CD4-positive, alpha-beta T cell (primary cell): ENCODE measurements at places on chromosomes 3 and 15.

GRCh38 chr3:136914739-136915138, 43.0 kb upstream of the IL20RB start:
- no peak for DNase-seq

- DNase-seq: no peak
Observed at GRCh38 chr3:15171096-15171495, 35.0 kb upstream of the CAPN7 start.

- DNase-seq: no peak
Observed at GRCh38 chr15:55362641-55363040, 43.6 kb downstream of the PIGB start.

- DNase-seq: no peak
Observed at GRCh38 chr3:128297401-128298138, 144.3 kb downstream of the EEFSEC start.

- DNase-seq: no peak
Observed at GRCh38 chr15:67161412-67161811, 93.0 kb downstream of the AAGAB start.

GRCh38 chr3:41522612-41523011, 323.3 kb downstream of the CTNNB1 start:
- no peak for DNase-seq

- no peak for DNase-seq
Observed at GRCh38 chr15:90003736-90004135, 2.6 kb downstream of the ZNF710 start.

DNA sequence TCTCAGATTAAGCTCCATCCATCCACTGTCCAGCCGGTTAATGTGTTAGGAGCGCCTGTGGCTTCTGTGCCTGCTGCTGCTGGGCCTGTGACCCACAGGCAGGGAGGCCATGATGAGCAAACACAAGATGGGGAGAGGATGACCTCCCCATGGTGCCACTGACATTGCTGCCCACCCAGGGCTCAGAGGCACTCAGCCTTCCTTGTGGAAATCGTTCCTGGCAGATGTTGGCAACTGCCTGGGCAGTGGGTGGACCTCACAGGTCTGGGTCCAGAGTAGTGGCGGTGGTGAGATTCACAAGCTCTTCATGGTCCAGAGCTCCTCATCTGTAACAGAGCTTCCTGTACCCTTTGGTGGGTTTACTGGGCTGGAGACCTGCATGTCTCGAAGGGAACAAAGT, 38.6 kb downstream of the SCN5A start:
- DNase-seq: no peak

DNA sequence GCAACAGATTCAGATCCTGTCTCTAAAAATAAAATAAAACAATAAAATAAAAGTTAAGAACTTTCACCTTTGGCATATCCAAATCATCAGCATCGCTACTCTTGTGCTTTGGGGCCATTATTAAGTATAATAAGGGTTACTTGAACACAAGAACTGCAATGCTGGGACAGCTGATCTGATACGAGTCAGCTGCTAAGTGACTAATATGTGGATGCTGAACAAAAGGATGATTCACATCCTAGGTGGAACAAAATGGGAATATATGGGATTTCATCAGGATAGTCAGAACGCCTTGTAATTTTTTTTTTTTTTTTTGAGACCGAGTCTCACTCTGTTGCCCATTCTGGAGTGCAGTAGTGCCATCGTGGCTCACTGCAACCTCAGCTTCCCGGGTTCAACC, 29.7 kb downstream of the BUB1B start:
- DNase-seq: no peak

GRCh38 chr3:122576174-122576940, 1.1 kb upstream of the PARP15 start:
- DNase-seq: no peak
